ENCODE measurements at places on chromosomes 7 and 10.

GRCh38 chr7:72265071-72265904 lies 146.8 kb downstream of the CALN1 start:
- no peak for DNase-seq

DNA sequence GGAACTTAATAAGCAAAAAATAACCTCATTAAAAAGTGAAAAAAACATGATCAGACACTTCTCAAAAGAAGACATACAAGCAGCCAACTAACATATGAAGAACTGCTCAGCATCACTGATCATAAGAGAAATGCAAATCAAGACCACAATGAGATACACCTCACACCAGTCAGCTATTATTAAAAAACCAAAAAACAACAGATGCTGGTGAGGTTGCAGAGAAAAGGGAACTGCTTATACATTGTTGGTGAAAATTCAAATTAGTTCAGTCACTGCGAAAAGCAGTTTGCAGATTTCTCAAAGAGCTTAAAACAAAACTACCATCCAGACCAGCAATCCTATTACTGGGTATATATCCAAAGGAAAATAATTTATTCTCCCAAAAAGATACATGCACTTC lies 513.3 kb downstream of the MDFIC start:
- no peak for DNase-seq

DNA sequence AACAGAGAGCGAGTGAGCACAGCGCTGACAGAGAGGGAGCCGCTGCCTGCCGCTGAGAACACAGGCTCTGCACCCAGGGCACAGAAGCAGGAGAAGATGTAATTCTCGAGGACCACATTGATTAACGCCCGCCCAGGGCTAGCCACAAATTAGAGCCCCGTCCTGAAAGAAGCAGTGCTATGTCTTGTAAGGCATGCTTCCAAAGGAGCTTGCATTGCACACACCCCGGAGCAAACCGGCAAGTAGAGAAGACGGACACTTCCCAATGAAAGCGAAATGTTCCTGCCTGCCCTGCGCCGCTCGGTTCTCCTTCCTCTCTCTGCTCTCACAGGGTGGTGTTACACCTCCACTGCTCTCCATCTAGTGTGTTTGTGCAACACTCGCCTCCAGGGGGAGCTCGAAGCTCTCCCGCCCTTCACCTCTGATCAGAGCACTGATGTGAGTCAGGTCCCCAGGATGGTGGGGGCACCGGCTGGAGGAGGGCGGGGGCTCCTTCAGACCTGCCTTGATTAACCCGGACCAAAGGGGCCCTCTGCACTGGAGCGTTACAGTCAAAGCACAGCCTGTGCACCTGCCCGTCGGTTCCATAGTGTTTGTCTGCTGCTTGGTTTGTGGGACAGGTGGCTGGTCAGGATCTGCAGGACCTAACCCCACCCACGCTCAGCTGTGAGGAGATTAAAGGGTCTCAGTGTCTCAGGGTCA lies 316.5 kb downstream of the ADARB2 start:
- DNase-seq: peak; percentile 78

GRCh38 chr7:20306180-20306946 lies 24.3 kb upstream of the ITGB8 start:
- DNase-seq: no peak

DNA sequence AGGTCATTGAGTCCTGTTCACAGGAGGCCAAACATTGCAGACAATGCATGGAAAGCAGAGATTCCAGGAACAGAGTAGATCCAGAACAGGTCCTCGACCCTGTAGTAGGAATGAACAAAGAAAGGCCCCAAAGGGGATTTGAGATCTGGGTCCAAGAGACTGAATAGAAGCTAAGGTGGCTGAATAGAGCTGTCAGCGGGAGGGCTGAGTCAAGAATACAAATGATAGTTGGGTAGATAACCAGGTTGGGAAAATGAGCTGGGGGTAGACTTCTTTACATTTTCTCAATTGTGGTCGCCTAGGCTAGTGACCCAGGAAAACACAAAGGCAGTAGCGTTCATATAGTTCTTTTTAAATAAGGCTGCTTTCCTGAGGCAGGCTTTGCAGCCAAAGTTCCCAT lies 103.4 kb upstream of the ELMO1 start:
- no peak for DNase-seq

DNA sequence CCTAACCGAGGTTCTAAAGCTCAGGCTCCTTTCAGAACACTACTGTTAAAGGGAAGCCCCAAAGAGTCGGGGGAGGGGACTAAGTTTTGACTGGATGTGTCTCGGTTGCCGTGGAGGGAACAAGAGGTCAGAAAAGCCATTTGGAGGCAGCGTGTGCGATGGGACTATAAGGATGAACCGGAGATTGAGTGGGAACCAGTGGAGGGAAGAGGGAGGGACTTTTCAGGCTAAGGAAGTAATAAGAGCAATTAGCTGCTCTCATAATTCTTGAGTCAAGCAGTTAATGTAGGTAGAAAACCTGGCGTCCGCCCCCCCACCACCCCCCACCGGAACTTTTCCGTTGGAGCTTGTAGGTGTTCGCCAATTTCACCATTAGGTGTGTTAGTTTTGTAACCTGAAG lies 491 bp upstream of the AKAP9 start:
- DNase-seq: peak; percentile 42

GRCh38 chr7:123079021-123079420 lies 83.5 kb upstream of the TAS2R16 start:
- no peak for DNase-seq

- DNase-seq: peak; percentile 46
Observed at GRCh38 chr10:97713339-97713825, at the start of gene MARVELD1. MARVELD1 (plus strand) TSS chr10:97713730; CDS start chr10:97713877, 147 bp downstream.

DNA sequence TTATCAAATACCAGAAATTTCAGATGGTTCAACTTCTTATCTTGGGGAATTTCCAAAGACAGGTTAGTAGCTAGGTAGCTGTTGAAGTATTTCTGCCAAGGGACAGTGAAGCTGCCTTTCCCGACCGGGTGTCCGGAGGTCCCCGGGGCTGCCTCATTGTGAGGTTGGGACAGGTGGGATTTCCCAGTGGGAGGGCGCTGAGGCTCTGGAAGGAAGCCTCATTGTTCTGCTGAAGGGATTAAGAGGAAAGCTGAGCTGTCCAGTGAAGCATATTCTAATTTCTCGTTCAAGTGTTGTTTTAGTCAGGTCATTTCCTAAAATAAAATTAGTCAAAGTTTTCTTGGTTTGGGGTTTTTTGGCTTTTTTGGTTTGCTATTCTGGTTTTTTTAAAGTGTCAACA lies 244.2 kb downstream of the MGMT start:
- no peak for DNase-seq

- no peak for DNase-seq
Observed at GRCh38 chr7:110119883-110120581, 970.9 kb upstream of the LRRN3 start.

- DNase-seq: no peak
Observed at GRCh38 chr7:22896917-22897316, 74.3 kb upstream of the TOMM7 start.

DNA sequence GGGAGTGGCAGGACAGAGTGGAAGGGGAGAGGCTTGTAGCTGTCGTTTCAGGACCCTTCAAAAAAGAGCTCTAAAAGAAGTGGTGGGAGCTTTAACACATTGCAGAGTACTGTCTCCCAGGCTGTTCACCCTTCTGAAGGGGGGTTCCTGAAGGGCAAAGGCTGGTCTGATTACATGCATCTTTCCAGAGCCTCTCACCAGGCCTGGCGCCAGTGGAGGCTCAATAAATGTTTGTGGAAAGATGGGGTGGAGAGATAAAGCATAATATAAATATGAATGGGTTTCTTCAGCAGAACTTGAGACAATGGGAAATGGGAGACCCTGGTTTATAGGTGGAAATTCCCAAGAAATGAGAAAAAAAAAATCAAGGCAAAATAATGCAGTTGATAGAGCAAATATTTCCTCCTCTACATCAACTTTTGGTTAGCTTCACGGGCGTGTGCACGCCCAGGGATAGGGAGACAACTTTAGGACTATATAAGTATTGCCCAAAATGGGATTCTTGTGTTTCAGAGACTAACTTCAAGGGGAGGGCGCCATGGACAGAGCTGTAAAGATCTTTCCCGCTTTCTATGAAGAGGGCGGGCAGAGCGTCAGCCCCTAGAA lies 613 bp upstream of the BUB3 start:
- DNase-seq: no peak

- no peak for DNase-seq
Observed at GRCh38 chr10:33460505-33461294, 126.2 kb upstream of the NRP1 start.

- DNase-seq: no peak
Observed at GRCh38 chr7:15490291-15490690, 71.5 kb downstream of the AGMO start.

- no peak for DNase-seq
Observed at GRCh38 chr7:72540106-72540611, 128.0 kb upstream of the CALN1 start.

DNA sequence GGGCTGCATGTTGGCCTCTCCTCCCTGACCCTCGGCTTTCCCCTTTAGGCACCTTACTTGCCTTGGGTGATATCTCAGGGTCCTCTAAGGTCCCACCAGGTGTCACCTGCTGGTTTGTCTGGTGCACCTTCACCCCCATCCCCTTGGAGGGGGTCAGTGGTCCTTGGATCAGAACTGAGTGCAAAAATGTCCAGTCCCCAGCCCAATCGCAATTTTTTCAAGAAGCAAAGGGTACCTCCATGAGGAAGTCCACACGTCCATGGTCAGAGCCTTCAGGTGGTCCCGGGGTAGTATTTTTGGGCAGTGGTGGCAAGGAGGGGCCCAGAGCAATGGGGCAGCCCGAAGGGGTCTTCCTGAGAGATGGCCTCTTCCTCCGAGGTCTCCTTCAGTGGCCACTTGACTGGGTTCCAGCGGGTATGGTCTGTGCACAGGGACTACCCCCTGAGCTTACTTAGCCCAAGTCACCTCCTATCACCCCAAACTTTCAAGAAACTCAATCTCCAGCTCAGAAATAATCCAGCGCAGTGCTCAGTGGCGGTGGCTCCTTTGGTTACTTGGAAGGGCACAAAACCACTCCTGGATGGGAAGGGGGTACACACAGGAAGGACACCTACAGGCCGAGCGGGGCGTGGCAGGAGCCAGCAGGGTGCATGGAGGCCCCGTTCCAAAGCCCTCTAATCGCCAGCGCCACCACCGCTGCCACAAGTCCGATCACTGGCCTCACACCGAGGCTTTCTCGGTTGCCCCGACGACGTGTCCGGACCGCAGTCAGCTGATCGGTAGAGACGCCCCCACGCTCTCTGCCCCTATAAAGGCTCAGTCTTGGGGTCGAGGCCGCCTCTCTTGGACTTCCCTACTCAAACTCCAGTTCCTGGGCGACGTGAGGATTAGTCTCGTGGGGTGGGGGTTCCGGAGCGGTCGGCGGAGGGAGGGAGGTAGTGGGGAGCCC lies 4.5 kb downstream of the SAP25 start:
- DNase-seq: peak; percentile 72

- DNase-seq: no peak
Observed at GRCh38 chr7:78499283-78499682, 700.7 kb downstream of the PHTF2 start.

DNA sequence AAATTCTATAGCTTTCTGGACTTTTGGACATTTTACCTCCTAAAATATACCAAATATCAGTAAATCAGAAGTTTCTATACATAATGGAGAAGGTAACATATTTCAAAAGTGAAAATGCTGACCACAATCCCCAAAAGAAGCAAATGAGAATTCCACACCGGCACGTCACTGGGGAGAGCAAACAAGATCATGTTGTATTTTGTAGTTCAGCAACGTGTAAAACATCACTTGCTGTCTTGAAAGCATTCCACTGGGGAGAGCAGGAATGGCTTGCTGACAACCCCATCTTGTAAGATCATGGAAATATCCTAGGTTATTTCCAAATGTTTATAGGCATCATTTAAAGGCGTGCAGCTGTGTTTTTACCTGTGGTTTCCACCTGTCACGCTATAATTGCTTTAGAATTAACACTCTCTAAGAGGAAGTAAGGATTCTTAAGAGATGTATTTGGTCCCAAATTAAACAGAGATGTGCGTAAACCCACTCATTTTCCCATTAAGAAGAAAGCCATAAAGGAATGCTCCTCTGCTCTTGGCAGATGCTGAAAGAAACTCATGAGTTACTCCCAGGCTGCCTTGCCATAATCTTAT lies 397.1 kb upstream of the POT1 start:
- no peak for DNase-seq

GRCh38 chr7:148058753-148059152 lies 531.8 kb upstream of the C7orf33 start:
- no peak for DNase-seq

- no peak for DNase-seq
Observed at GRCh38 chr7:1121886-1122831, 34.2 kb downstream of the GPER1 start.

- DNase-seq: no peak
Observed at GRCh38 chr10:58515291-58515941, 2.7 kb downstream of the BICC1 start.

DNA sequence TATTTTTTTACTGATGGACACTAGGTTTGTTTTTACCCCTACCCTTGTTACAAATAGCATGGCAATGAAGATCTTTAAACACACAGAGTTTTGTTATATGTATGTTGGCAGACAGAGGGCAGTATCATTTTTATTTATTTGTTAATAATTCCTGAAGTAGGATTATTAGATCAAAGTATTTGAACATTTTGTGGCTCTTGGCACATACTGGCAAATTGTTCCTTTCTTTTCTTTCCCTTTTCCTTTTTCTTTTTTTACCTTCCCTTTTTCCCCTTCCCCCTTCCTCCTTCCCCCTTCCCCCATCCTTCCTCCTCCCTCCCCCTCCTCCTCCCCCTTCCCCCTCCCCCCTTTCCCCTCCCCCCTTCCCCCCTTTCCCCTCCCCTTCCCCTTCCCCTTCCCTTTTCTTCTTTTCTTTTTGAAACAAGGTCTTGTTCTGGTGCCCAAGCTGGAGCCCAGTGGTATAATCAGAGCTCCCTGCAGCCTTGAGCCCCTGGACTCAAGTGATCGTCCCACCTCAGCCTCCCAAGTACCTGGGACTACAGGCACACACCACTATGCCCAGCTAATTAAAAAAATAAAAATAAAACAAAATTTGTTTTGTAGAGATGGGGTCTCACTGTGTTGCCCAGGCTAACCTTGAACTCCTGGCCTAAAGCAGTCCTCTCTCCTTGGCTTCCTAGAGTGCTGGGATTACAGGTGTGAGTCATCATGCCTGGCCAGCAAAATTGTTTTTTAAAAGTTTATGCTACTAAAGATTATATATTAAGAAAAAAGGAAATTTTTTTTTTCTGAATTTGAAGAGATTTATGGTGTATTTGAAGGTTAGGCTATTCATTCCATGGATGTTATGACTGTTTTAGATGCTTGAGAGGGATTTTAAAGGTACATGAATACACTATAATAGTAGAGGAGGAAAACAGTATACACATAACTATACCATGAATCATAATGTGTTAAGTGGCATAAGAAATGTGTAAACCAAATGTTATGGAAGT lies 39.3 kb downstream of the SEPTIN7 start:
- no peak for DNase-seq

- no peak for DNase-seq
Observed at GRCh38 chr7:136183981-136184380, 206.8 kb upstream of the MTPN start.

All from stimulated activated CD4-positive, alpha-beta T cell treated with anti-CD3 and anti-CD28 coated beads, Interleukin-15, amount 100 ng/mL, for 24 hours (primary cell).